Fibroblast of lung (primary cell): ENCODE measurements at places on chromosomes 3 and 15.

- DNase-seq: no peak
Measured at GRCh38 chr3:127101411-127102187, 91.3 kb upstream of the PRR23E start.

DNA sequence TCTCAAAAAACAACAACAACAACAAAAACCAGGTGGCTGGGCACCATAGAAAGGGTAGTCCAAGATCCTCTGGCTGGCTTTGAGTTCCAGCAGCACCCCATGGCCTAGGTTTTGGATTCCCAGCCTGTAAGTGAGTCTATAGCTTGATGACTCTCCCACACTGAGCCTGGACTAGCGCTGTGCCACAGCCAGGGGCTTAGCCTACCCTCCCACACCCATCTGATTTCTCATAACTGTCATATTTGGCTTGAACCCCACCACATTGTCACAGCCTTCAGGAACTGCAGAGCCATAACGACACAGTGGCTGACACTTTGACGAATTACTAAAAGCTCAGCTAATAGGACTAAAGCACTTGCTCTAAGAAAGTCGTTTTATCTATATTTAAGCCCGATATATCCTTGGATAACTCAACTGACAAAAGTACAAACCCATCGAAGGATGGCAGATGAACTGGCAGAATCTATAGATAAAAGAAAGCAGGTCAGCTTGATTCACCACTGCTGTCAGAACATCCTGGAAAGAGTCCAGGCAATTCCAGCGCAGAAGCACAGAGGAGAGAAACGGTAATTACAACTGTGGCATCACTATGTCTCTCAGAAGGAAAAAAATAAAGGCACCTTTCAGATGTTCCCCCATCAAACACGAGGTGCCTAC, 62.1 kb downstream of the HOMER2 start:
- no peak for DNase-seq

GRCh38 chr3:49740427-49740826, 16.7 kb upstream of the GMPPB start:
- DNase-seq: no peak

GRCh38 chr3:154176036-154176435, 54.8 kb downstream of the ARHGEF26 start:
- no peak for DNase-seq

GRCh38 chr3:65406470-65406869, 632.2 kb downstream of the MAGI1 start:
- DNase-seq: no peak

DNA sequence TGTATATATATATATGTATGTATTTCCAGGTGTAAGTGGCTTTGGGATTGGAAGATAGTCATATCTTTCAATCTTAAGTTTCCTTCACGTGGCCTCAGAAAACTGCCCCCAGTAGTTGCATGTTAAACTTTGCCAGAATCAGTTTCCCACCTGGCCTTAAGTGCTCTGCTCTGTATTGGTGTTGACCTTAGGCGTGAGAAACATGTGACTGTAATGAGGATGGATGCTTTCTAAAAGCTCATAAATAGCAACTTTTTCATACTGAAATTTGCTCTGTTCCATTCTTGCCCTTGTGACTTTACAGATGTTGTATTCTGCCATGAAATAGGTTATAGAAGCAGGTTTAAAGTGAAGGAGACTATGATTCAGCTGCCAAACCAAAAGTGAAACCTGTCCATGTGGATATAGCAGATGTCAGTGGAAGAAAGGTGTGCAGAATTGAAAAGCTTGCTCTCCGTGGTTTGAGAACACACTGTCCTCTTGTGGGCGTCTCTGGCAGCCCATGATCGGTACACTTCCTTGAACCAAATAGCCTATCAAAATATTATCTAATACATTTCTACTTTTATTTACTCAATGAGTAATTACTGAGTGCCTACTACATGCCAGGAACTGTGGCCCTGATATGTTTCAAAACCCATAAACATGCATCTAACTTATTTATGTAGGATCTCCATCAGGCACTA, 15.8 kb downstream of the SCG5 start:
- DNase-seq: no peak

- DNase-seq: no peak
Measured at GRCh38 chr15:51634591-51635198, 12.1 kb upstream of the DMXL2 start.

- no peak for DNase-seq
Measured at GRCh38 chr3:179720196-179720595, 67.4 kb downstream of the USP13 start.

DNA sequence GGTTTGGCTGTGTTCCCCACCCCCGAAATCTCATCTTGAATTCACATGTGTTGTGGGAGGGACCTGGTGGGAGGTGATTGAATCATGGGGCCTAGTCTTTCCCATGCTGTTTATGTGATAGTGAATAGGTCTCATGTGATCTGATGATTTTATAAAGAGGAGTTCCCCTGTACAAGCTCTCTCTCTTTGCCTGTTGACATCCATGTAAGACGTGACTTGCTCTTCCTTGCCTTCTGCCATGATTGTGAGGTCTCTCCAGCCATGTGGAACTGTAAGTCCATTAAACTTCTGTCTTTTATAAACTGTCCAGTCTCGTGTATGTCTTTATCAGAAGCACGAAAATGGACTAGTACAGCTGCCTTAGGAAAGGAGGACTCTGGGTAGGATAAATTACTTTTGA, 976.7 kb downstream of the MCTP2 start:
- DNase-seq: no peak

- peak; percentile 79 for DNase-seq
Measured at GRCh38 chr3:31196881-31197364, 302.5 kb upstream of the GADL1 start.
